Jurkat, Clone E6-1 (cell line): ENCODE measurements at places on chromosomes 12 and 14.

DNA sequence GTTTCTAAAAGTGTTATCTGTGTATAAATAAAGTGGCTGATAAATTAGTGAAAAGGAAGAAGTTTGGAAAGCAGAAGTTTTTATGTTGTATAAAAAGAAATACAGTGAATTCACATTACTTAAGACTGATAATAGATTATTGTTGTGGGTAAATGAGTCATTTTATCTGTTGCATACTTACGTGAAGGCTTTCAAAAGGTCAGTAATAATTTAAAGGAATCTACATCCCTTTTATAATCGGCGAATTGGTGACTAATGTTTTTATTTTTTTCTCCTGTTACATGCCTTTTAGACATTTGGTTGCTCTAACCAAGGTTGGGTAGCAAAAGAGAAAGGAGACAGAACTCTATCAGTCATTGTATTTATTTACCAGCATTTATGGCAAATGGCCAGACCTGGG is 155.9 kb downstream of the SLC41A2 start:
- DNase-seq, result no peak

- DNase-seq, result no peak
Measured at GRCh38 chr14:72758420-72758819, 135.5 kb downstream of the DPF3 start.

DNA sequence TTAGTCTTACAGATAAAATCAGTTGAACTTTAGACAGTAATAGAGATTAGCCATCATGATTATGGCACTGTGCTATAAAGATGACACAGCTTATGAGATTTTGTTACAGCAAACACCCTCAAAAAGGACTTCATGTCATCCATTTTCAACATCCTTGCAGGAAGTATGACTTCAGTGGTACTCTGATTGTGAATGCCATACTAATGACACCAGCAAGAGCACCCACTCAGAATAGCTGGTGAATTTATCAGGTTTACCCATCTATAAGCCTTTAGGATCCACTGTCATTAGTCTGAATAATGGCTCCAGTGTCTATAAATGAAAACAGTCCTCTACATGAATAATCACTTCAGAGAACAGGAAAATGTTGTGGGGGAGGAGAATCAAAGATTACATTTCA is 615.2 kb downstream of the RPS29 start:
- no peak for DNase-seq

DNA sequence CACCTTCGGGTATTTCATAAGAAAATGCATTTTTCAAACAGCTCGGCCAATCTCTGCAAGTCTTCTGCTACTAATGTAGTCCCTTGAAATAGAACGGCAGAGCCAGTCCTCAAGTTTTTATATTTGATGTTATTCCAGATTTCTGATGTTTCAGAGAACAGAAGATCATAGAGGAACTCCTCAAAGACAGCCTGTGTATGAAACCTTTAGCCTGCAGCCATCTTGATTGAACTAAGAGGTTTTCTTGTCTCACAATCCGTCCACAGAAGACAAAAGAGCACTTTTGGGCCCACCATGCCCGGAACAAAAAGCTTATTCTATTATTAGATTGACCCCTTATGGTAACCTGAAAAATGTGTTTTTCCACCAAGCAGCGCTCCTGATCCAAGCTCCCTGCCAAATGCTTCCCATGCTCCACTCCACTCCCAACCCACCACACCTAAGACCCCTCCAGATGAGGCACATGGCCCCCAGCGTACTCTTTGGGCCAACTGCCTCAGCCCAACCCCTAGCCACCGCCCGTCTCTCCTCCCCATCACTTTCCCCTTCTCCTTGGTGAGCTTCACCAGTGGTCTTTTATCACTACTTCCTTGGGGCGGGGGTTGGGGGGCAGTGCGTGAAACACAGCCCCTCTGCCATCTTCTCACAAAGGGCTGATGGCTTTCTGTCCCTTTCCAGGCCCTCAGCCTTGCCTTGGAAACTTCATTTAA is 175.8 kb downstream of the CALM1 start:
- no peak for DNase-seq

DNA sequence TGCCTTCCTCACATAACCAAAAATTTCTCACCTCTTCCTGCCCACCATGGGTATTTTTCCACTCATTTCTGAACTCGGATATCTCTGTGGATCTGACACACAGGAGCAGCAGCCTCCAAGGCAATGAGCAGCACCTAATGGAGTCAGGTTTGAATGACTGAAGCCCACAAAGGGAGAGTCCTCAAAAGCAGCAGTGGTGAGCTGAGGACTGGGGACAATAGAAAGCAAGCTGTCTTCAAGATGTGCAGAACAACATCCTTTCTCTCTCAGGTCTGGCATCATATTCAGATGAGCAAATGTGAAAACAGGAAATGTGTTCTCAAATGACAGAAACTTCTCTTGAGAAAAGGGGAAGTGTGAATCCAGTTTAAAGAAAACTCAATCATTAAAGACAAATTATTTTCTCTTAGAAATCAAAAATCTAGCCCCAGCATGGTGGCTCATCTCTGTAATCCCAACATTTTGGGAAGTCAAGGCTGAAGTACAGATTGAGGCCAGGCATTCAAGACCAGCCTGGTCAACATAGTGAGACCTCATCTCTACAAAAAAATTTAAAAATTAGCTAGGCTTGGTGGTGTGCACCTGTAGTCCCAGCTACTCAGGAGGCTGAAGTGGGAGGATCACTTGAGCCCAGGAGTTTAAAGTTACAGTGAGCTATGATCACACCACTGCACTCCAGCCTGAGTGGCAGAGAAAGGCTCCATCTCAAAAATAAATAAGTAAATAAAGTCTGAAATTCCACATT is 54.2 kb downstream of the C12orf42 start:
- DNase-seq, result no peak

GRCh38 chr14:102764220-102764671 is 13.0 kb upstream of the TRAF3 start:
- DNase-seq, result no peak
